ENCODE measurements at places on chromosomes 2 and 18. TPM values are rescaled to one million over a fixed set of nuclear protein-coding genes. Genes with fewer than 3 reads are reported as not detected.

The PLB1 gene
- 4.1 TPM for total RNA-seq

The NCKAP1 gene
- 210 TPM for total RNA-seq

The ANKAR gene
- 18.7 TPM for total RNA-seq

The ANKRD44 gene
- 16.9 TPM for total RNA-seq

The ZNF519 gene
- total RNA-seq: 8.5 TPM

The PLEK gene
- total RNA-seq: 0.32 TPM

The MAL gene
- not detected for total RNA-seq

The PRSS56 gene
- not detected for total RNA-seq

The COL5A2 gene
- total RNA-seq: 717 TPM

The MBD2 gene
- total RNA-seq: 35.1 TPM

The MCEE gene
- 21.8 TPM for total RNA-seq

The KCNIP3 gene
- 3.5 TPM for total RNA-seq

The SCG2 gene
- 6.8 TPM for total RNA-seq

The ING5 gene
- 11.8 TPM for total RNA-seq

The PKDCC gene
- total RNA-seq: 12.3 TPM

The GAL3ST2 gene
- 0.26 TPM for total RNA-seq

The CMPK2 gene
- 1.8 TPM for total RNA-seq

The NEDD4L gene
- total RNA-seq: 91.7 TPM

The DUSP2 gene
- total RNA-seq: 1.2 TPM

The CCDC138 gene
- 6.5 TPM for total RNA-seq

The SPDYA gene
- total RNA-seq: 1.3 TPM

The SLC23A3 gene
- 2.2 TPM for total RNA-seq

The ITGA6 gene
- 10.2 TPM for total RNA-seq

The GDF7 gene
- total RNA-seq: 0.91 TPM

The CYP27C1 gene
- total RNA-seq: 2.4 TPM

The DSG2 gene
- 5.4 TPM for total RNA-seq
